ENCODE measurements at places on chromosomes 16 and 17.
A peak's percentile ranks its signal among the peaks of the same experiment; 100 is the strongest.

- no peak for DNase-seq
Measured at GRCh38 chr17:44424828-44425461, 35.5 kb upstream of the ITGA2B start.

GRCh38 chr17:35003778-35004177 is 23.5 kb downstream of the LIG3 start:
- DNase-seq = no peak

GRCh38 chr17:68910251-68910705 is 44.9 kb downstream of the ABCA8 start:
- no peak for DNase-seq

- DNase-seq = no peak
Measured at GRCh38 chr16:64950262-64950661, 171.6 kb downstream of the CDH11 start.

DNA sequence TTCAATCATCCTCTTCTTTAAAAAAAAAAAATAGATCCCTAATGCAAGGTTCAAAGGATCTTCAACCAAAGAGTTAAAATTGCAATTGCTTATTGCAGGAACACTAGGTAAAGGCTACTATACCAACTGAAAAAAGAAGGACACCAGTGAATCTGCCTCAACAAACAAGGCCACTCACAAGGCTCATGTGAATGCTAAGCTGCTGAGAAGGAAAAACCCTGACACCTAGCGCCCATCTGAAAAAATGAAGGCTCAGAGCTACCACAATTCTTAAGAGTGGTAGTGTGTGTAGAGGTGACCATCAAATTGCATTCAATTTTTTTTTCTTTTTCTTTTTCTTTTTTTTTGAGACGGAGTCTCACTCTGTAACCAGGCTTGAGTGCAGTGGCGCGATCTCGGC is 201.6 kb upstream of the C17orf78 start:
- DNase-seq = no peak

GRCh38 chr16:8936421-8936820 is 27.3 kb downstream of the USP7 start:
- peak; percentile 44 for DNase-seq

- no peak for DNase-seq
Measured at GRCh38 chr16:381012-381788, 578 bp downstream of the PGAP6 start.

GRCh38 chr17:56548661-56549060 is 44.8 kb upstream of the NOG start:
- DNase-seq = no peak

- no peak for DNase-seq
Measured at GRCh38 chr16:4610011-4611005, 4.4 kb downstream of the UBALD1 start.

DNA sequence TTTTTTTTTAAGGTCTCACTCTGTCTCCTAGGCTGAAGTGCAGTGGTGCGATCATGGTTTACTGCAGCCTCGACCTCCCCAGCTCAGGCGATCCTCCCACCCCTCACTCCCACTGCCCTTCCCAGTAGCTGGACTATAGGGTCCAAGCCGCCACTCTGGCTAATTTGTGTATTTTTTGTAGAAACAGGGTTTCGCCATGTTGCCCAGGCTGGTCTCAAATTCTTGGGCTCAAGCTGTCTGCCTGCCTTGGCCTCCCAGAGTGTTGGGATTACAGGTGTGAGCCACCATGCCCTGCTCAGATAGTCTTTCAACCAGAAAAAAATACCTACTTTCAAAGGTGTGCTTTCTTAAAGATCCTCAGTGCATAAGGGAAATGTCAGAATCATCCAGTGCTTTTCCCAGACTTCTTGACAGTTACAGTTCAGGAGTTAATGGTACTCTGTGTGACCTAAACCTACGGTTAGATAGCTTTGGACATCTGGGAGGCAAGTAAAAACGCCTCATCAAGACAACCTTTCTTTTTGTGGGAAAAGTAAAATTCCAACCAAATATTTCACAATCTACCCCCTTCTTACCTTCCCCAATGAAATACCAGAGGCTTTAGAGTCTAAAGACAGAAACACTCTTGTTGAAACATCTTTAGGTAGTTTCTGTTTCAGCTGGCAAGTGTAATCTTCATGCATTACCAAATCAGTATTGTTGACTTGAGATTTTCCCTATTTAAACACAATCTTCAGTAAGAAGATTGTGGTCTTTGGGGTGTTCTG is 6.8 kb downstream of the RSPRY1 start:
- no peak for DNase-seq

DNA sequence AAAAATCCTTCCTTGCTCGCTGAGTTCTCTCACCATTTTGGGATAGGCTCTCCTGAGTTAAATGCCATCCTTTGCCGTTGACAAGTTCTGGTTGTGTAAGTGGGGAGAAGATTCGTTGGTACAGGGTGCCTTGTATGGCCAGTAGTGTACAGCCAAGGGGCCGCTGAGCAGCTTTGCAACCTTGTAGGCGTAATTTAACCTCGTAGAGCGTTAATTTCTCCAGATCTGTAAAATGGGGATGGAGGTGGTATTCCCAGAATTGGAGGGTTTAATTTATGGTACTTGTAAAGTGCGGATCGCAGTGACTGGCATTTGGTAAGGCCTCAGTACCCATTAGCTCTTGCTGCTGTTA is 1.4 kb downstream of the ARSG start:
- no peak for DNase-seq

DNA sequence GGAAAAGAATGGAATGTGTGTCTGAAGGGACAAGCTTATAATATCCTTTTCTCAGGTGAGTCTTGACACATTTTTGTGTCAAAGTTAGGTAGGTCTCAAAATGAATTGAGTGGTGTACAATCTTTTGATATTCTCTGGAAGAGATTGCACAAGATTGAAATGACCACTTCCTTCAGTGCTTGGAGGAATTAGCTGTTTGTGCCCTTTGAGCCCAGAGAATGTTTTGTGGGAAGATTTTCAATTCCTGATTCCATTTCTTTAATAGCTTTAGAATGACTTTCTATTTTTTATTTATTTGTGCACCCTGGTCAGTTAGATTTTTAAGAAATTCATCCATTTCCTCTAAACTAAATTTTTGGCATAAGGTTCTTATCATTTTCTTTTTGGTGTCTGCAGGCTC is 1.6 kb upstream of the CCL13 start:
- DNase-seq = no peak

GRCh38 chr16:52113533-52114183 is 433.3 kb downstream of the TOX3 start:
- no peak for DNase-seq

GRCh38 chr16:88552815-88553214 is 17.4 kb upstream of the ZC3H18 start:
- DNase-seq = no peak

- no peak for DNase-seq
Measured at GRCh38 chr17:55067697-55068439, 99.3 kb downstream of the STXBP4 start.

DNA sequence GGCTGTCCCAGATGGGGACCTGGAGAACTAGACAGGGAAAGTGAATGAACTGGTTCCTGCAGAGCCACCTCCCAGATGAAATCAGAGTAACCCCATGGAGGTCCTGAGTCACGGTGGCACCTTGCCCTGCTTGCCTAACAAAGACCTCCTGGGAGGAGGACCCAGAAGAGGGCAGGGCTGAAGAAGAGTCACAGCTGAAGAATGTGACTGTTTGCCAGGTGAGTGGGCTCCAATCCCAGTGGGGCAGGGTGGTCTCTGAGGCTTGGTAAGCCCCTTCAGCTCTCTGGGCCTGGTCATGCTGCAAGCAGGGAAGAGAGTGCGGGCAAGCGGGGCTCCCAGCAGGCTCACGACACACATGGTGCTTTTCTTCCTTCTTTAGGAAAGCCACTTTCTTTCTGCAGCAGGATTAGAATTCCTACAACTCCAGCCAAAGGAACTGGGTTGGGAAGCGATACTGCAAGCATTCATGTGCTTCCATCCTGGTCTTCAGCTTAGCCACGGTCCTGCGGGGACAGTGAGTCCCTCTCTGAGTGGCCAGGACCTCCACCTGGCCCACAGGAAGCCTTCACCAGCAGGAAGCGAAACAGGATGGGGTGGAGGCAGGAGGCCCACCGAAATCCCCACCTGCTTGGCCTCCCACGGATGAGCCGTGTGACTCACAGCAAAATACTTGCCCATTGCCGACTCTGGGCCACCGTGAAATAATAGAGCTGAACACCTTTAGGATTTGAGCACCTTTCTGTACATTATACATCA is 4.3 kb downstream of the C16orf74 start:
- DNase-seq = no peak

- DNase-seq = no peak
Measured at GRCh38 chr16:11417487-11417886, 72.2 kb downstream of the RMI2 start.

- DNase-seq = no peak
Measured at GRCh38 chr16:57647136-57647875, 18.9 kb downstream of the ADGRG1 start.

GRCh38 chr17:76681222-76682137 is 29.3 kb downstream of the MXRA7 start:
- peak; percentile 40 for DNase-seq

DNA sequence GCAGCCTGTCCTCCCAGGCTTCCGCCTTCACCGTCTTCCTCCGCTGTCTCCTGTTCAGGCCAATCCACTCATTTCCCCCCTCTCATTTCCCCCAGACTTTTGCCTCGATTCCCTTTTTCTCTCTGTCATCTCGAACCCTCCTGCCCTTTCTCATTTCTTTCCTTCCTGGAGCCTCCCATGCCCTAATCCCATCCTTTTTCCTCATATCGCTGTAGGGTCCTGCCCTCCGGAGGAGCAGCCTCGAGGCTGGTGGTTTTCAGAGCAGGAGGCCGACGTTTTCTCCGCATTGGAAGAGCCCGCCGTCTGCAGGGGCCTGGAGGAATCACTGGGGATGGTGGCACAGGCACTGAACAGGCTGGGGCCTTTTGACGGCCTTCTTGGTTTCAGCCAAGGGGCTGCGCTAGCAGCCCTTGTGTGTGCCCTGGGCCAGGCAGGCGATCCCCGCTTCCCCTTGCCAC is 597 bp downstream of the OVCA2 start:
- DNase-seq = no peak

- DNase-seq = no peak
Measured at GRCh38 chr16:56357241-56357764, 68.0 kb downstream of the AMFR start.

DNA sequence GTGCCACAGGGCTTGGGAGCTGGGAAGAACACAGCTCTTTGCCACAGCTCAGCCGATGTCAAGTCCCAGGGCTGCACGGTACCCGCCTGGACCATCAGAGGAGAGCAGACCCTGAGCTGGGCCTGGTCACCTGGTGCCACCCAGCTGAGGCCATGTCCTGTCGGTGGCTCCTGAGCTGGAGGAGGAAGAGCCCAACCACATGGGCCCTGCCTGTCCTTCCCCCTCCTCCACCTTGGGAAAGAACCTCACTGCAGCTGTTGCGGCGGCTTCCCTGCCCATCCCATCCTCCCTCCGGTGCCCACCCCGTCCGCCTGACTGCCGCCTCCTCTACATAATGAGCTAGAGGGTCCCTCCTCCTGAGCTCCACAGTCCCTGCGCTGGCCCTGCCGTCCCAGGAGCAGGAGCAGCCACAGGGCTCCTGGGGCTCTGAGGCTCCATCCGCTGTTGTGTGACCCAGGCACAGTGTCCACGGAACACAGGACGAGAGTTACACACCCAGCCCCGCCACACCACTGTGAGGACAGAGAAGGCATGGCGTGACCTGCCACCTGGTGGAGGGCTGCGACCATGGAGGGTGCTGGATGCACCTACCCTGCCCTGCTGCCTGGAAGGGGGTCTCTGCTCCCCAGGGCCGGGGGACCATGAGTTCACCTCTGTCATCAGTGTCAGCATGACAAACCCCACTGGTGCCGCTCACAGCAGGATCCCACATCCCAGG is 21.4 kb upstream of the CHMP6 start:
- DNase-seq = peak; percentile 56

DNA sequence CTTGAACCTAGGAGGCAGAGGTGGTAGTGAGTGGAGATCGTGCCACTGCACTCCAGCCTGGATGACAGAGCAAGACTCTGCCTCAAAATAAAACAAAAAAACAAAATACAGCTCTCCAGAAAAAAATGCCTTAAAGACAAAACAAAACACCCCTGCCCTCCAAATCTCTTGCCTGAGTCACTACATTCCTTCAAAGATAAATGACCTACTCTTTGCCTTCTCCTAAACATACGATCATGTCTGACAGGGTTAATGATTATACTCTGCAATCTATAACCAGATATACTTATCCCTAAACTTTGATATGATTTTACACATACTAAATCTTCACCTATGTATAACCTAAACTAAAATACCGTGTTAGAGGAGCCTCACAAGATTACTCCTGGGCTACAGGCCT is 1.4 kb upstream of the SETD6 start:
- DNase-seq = no peak

DNA sequence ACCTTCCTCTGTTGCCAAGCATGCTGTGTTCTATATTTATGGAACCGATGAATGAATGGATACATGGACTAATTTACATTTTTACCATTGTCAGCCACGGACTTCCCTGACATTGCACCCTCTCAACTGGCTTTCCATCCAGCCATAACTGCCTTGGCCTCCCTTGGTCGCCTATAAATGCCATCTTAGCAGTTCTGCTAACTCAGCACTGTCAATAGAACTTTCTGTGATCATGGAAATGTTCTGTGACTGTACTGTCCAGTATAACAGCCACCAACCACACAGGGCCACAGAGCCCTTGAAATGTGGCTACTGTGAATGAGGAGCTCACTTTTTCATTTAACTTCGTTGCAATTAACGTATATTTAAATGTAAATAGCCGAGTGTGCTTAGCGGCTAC is 8.7 kb upstream of the BCO1 start:
- no peak for DNase-seq

DNA sequence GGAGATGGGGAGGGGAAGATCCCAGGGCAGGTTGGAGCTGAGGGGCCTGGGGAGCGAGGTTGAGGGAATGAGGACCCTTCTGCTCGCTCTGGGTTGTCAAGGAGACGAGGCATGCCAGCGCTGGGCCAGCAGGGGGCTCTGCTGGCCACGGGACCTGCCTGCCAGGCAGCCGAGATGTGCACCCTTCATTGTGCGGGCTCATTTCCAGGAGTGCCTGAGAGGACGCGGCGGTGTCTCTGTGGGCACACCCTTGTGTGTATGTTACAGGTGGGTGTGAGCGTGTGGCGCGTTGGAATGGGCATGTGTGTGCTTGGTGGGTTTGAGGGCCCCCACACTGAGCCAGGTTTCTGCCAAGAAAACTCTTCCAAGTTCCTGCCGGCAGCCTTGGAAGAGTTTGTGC is 15.9 kb downstream of the ARHGAP23 start:
- peak; percentile 30 for DNase-seq

- no peak for DNase-seq
Measured at GRCh38 chr17:16131593-16131992, 83.7 kb downstream of the NCOR1 start.

- no peak for DNase-seq
Measured at GRCh38 chr17:81493198-81494038, 19.2 kb downstream of the ACTG1 start.

- DNase-seq = peak; percentile 79
Measured at GRCh38 chr16:88803264-88803987, at the start of gene CDT1. CDT1 (plus strand) TSS chr16:88803789; CDS start chr16:88803832, 43 bp downstream.

- DNase-seq = no peak
Measured at GRCh38 chr16:66660422-66661209, 35.9 kb downstream of the CMTM4 start.

GRCh38 chr16:57297856-57298255 is 13.4 kb upstream of the PLLP start:
- no peak for DNase-seq
